AG04450 (cell line): ENCODE measurements at places on chromosomes 3 and 15. TPM values are rescaled to one million over a fixed set of nuclear protein-coding genes. Genes with fewer than 3 reads are reported as not detected.

GRCh38 chr3:58324391-58325390 lies 8.0 kb upstream of the PXK start:
- no peak for DNase-seq

GRCh38 chr3:156304406-156304805 lies 184.0 kb downstream of the KCNAB1 start:
- no peak for DNase-seq

- no peak for DNase-seq
These were observed 370.2 kb upstream of the ZNF385D start for GRCh38 chr3:22121068-22121701.

DNA sequence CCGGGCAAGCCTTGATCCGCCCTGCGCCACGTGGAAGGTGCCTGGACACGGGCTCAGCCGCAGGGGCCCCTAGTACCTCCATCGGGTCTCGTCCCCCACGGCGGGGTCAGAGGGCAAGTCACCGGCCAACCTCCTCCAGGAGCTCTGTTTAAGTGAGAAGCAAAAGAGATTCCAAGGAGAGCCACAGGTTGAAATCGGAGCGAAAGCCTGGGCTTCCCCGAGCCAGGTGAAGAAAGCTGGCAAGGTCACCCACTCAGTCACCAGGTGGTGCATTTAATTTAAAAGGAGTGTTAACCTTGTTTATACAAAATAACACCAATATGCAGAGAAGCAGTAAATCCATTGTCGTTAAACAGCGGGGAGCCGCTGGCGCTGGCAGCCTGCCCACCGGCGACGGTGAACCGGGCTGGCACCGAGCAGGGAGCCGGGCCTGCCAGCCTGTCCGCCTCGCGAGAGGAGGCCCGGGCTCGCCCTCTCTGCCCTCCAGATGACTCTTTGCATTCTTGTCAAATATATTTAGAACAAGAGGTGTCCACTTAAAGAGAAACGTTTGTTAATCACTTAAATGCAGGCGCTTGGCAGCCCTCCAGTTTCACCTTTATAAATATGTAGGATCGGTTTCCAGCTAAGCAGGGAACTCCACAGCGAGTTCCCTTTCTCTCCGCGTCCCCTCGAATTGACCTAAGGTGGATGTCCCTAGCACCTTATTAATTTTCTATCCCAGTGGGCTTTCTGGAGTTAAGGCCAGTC lies 277.3 kb upstream of the NR2F2 start:
- no peak for DNase-seq

GRCh38 chr3:141996437-141996836 lies 120.0 kb downstream of the ATP1B3 start:
- no peak for DNase-seq

The ZPLD1 gene
- 0.02 TPM in 1 of 2 replicates, not detected in the other for polyA plus RNA-seq

The XCR1 gene
- polyA plus RNA-seq, result not detected in 2 replicates

The ZNF502 gene
- 3.0 and 4.0 TPM in 2 replicates for polyA plus RNA-seq

DNA sequence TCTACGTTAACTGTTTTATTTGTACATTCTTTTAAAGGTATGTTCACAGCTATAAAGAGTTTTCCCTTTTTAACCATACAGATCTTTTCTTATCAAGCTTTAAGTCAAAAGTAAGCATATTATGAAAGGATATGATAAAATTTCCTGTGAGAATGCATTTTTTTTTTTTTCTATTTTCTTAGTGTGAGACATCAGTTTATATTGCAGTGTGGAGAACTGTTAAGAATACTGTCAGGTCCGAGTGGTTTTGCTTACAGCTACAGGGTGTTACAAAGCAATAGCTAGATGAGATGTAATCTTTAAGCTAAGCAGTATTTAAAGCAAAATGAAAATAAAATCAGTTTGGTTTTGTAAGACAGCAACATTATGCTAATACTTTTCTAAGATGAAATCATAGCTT lies 133.2 kb downstream of the SLC25A26 start:
- DNase-seq, result no peak

The TF gene
- polyA plus RNA-seq, result 0.07 and 0.15 TPM in 2 replicates

- DNase-seq, result no peak
These were observed 941.1 kb upstream of the CFAP20DC start for GRCh38 chr3:59990915-59991314.

The HPS3 gene
- polyA plus RNA-seq, result 22.8 and 28.1 TPM in 2 replicates

DNA sequence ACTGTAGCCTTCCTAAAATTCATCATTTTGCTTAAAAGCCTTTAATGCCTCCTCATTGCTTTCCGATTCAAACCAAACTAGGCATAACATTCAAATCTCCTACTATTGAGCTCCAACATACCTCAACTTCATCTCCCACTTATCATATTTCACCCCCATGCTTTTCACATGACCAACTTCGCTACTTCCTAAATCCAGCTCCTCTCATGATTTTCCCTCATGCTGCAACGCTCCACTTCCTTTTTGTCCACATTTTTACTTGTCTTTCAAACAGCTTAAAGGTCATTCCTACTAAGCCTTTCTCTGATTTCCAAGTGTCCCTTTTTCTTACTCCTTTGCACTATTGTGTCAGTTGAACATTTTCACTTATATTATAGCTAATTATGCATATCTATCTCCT lies 20.3 kb upstream of the ANXA2 start:
- no peak for DNase-seq

The OIP5 gene
- polyA plus RNA-seq, result 2.9 and 3.9 TPM in 2 replicates
